NCI-H524 (cell line): ENCODE measurements at places on chromosomes 13 and 19.
A peak's percentile ranks its signal among the peaks of the same experiment; 100 is the strongest.

DNA sequence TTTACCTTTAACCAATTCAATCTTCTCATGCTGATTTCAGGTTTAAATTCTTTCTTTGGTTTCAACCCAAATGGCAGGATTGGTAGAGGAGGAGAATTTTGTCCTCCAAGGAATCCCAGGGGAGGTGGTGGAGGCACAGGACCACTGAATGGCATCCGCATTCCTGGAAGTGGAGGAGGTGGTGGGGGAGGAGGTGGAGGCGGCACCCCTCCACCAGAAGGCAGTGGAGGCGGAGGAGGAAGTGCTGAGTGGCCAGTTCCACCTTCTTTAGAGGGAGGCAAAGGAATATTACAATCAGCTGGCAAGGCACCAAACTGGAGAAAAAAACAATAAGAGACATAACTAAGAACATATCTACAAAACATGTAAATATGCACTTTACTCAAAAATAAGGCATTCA is 192.9 kb downstream of the DIAPH3 start:
- DNase-seq: no peak

GRCh38 chr13:53775807-53776206 is 747.2 kb downstream of the OLFM4 start:
- DNase-seq: no peak

DNA sequence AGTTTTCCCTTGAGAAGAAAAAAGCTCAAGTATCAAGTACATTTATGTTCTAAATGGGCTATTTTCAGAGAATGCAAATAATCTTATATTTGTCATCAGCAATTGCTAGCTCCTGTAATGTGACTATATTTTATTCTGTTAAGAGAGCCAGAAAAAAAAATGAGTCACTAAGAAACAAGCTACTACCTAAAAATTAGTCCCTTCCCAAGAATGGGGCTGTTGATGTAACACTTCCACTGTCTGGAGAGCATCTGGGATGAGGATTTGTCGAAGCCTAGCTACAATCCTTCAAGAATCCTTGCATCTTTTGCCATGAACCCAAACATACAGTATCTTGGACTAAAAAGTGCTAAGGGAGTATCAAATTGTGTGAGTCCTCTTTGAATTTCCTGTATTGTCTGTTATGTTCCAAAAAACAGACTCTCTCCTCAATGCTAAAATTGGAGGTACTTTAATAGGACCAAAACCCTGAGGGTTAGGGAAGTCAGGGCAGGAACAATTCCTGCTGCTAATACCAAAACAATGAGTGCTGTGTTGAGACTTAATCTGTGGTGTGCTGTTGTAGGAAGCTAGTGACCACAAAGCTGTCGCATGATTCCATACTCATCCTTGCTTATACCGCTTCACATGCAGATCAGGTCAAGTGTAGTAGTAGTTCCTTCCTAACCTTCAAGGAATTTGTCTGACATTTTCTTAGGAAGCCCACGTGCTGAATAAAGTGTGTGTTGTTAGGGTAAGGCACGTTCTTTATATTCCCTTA is 4.9 kb upstream of the ZC3H13 start:
- DNase-seq: no peak

- DNase-seq: no peak
Measured at GRCh38 chr19:3671680-3672574, 28.3 kb downstream of the PIP5K1C start.

GRCh38 chr13:88649855-88650254 is 978.7 kb downstream of the SLITRK5 start:
- no peak for DNase-seq

DNA sequence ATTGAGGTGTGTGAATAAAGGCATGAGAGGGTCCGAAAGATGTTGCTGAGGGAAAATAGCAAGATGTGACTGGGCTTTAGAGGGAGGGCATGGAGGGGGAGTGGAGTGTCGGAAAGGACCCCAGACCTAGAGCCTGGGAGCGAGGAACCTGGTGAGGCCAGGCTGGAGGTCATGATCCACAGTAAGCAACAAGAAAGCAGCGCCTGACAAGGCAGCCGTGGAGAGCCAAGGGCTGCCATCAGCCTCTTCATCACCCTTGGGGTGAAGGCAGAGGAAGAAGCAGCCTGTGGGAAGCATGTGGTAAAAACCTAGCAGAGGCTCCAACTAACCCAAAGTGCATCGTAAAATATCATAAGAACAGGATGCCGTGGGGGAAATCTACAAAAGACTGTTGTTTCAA is 162.8 kb upstream of the SOX1 start:
- no peak for DNase-seq

DNA sequence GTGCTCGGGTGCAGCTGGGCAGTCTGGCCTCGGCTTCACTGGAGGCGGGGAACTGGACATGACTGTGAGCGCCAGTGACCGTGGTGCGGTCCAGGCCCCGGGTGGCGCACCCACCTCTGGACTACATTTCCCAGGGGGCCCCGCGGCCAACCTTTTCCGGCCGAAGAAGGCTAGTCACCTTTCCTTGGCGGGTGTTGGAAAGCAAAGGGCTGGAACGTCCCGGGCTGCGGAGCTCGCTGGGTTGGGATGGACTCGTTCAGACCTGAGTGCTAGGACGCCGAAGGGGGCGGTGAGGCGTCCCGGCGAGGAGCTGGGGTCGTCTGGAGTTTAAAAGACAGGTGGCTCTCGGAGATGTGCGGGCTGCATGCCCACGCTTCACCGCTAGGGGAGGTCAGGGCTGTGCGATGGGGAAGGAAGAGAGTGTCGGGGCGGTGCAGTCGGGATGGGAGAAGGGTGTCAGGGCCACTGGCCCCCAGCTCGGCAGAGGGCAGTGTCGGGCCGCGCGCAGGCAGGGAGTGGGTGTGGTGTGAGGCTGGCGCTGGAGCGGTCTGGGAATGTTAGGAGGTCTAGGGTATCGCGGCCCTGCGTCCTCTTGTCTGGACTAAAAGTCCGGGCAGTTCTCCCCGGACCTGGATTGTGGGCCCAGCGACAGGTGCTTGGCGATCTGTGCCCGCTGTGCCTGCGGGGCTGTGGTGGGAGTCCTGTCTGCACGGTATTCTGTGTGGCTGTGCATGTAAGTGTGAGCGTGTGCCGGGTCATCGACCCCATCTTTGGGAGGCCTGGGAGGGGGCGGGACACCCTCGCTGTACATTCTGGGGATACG is 57.1 kb downstream of the ZNF568 start:
- DNase-seq: peak; percentile 83

GRCh38 chr13:98524391-98524790 is 52.5 kb downstream of the STK24 start:
- DNase-seq: no peak

DNA sequence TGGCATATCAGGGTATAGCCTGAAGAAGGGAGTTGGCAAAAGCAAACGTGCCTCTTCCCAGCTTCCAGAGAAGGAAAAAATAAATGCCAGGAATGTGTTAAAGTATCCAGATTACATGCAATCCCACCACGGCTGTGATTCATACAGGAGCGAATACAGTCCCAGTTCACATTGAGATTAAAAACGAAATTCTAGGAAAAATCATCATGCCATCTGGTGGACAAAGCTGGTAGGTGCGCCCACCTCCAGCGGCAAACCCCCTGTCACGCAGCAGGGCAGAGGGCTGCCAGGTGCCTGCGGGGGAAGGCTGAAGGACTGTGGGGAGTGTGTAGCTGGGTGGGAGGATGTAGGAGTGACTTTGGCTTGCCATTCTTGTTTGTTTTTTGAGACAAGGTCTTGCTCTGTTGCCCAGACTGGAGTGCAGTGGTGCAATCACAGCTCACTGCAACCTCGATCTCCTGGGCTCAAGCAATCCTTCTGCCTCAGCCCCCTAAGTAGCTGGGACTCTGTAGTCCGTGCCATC is 6.4 kb upstream of the DMWD start:
- DNase-seq: peak; percentile 52

- DNase-seq: no peak
Measured at GRCh38 chr13:76874479-76874878, 11.7 kb downstream of the KCTD12 start.

- no peak for DNase-seq
Measured at GRCh38 chr13:45527699-45528462, 63.1 kb downstream of the COG3 start.

DNA sequence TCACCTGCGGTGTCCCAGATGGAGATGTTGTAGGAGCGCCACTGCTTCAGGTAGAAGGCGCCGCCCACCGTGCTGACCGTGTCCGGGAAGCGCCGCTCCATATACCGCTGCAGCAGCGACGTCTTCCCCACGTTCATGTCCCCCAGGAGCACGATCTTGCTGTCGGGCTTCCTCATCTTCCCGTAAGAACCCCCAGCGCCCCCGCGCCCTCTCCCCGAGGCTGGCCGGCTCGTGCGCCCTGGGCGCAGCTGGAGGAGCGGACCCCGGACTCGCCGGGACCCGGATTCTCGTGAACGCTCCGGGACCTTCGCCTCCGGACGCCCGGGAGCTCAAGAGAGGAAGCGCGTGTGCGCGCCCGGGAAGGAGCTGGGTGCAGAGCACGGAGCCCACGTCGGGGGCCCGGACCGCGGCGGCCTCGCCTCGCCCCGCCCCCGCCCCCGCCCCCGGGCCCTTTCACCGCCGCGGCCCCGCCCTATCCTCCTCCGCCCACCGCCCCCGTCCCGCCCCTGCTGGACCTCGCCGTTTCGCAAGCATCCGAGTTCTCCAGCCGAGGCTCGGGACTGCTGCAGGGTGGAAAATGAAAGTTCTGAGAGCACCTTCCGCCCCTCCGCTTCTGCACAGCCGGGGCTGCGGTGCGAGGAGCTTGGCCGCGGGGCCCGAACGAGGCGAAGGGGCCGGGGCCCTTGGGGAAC is at the start of gene RAB20:
Gene RAB20 (minus strand): TSS at position 379 of the 692 bp plus-strand sequence. CDS start 203 bp downstream, at position 176.
- DNase-seq: peak; percentile 24

- DNase-seq: no peak
Measured at GRCh38 chr13:99322297-99323103, 15.3 kb upstream of the GPR183 start.

DNA sequence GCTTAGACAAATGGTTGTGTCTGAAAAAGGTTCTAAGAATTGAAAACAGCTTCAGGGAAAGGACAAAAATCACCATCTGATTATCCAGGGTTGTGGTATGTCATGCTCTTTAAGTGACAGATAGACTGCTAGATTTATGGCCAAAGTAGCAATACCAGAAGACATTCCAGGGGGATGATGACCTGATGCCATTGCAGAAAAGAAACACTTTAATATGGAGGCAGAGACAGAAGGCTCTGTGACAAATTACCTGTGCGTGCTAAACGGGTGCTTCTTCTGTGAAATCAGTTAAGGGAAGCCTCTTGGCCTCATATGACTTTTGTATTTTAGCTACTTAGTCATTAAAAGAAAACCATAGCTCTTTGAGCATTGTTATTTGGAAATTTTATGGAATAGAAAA is 144.3 kb upstream of the RNF113B start:
- no peak for DNase-seq

DNA sequence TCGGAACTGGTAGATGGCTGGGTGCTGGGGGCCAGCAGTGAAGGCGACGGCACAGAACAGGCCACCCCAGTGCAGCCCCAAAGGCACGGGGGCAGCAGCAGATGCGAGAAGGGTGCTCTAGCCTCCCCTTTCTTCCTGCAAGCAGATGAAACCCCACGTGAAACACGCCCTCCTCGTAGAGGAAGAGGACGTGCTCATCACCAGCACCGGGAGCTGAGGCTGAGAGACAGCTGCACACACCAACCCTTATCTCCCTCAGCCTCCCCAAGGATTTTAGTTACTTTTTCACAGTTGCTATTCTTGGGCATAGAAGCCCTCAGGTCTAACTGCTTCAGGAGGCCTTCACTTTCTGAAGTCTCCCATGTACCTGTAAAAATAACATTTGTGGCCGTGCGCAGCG is 11.9 kb downstream of the ZNF787 start:
- no peak for DNase-seq

- DNase-seq: no peak
Measured at GRCh38 chr19:31104451-31104850, 244.8 kb downstream of the TSHZ3 start.

DNA sequence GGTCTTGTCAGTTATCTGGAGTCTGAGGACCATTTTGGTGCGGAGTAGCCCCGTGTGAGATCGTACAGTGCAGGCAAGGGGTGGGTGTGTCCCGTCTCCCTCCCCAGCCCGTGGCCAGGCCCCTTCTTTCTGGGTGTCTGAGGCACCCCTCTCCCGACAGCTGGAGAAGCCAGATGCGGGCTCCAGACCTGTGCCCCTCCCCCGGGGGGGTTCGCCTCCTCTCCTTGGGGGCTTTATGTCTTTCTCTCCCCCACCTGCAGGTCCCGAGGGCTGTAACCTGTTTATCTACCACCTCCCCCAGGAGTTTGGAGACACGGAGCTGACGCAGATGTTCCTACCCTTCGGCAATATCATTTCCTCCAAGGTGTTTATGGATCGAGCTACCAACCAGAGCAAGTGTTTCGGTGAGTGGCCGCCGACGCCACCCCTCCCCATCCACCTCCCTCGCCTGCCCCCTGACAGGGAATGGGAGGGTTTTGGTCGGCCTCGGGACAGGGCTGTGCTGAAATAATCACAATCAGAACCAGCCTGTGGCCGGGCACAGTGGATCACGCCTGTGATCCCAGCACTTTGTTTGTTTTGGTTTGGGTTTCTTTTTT is 65.6 kb downstream of the CELF5 start:
- DNase-seq: peak; percentile 30

GRCh38 chr19:35458731-35459391 is 10.8 kb downstream of the FFAR2 start:
- no peak for DNase-seq

DNA sequence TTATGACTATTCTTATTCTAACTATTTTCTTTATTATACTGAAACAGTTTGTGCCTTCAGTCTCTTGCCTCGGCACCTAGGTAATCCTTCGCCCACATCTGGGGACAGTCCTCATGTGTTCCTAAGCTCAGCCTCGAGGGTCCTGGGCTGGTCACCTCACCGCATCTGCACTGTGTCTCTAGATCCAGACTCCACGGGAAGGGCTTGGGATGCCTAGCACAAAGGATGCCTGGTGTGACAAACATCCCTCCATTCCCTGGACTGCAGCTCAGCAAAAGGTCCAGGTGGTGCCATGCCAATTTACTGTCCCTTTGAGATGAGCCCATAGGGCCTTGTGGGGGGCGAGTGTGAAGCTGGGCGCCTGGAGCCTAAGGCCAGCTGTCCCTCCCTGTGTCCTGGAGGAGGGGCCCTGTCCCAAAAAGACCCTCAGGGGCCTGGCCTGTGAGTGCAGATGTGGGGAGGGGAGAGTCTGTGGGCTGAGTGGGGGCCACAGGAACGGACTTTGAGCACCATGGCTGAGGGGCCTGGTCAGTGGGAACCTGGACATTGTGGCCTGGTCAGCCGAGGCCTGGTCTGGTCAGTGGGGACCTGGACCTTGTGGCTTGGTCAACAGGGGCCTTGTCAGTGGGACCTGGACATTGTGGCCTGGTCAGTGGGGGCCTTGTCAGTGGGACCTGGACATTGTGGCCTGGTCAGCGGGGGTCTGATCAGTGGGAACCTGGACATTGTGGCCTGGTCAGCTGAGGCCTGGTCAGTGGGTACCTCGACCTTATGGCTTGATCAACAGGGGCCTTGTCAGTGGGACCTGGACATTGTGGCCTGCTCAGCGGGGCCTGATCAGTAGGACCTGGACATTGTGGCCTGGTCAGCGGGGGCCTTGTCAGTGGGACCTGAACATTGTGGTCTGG is 45.1 kb upstream of the TPM4 start:
- DNase-seq: no peak

- no peak for DNase-seq
Measured at GRCh38 chr19:6172074-6172863, 36.8 kb downstream of the ACSBG2 start.

GRCh38 chr19:58356766-58357480 is 3.6 kb upstream of the A1BG start:
- no peak for DNase-seq
